Lung microvascular endothelial cell (primary cell): ENCODE measurements at places on chromosomes 6 and 20.

GRCh38 chr6:28160233-28160632 lies 18.6 kb downstream of the ZKSCAN8 start:
- DNase-seq = no peak

- no peak for DNase-seq
These were observed 26.4 kb downstream of the KCTD20 start for GRCh38 chr6:36469148-36469661.

DNA sequence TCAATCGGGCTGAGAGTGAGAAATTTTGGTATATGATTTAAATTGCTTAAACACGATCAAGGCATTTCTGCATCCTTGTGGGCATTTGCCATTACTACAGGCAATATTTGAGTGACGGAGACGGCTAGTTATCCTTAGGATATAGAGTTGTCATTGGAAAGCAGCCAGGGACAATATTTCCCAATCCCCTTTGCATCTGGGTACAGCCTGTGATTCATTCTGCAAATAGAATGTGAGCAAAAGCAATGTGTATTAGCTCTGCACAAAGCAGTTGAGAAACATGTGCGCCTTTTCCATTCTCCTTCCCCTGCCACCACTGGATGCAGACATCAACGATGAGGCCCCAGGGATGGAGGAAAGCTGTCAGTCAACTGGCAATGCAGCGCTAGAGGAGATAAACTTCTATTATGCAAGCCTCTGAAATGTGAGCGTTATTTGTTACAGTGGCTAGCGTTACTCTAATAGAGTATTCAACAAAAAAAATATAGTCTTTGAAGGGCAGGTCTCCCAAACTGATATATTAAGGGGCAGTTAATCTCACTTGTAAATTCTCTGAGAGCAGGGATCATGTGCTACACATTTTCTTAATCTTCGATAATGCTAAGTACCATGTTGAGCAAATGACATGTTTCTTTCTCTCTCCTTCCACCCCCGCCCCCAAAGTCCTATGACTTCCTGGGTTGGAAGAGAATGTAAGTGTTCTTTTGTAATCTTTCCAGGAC lies 37.1 kb upstream of the NCOA3 start:
- DNase-seq = peak; percentile 92

DNA sequence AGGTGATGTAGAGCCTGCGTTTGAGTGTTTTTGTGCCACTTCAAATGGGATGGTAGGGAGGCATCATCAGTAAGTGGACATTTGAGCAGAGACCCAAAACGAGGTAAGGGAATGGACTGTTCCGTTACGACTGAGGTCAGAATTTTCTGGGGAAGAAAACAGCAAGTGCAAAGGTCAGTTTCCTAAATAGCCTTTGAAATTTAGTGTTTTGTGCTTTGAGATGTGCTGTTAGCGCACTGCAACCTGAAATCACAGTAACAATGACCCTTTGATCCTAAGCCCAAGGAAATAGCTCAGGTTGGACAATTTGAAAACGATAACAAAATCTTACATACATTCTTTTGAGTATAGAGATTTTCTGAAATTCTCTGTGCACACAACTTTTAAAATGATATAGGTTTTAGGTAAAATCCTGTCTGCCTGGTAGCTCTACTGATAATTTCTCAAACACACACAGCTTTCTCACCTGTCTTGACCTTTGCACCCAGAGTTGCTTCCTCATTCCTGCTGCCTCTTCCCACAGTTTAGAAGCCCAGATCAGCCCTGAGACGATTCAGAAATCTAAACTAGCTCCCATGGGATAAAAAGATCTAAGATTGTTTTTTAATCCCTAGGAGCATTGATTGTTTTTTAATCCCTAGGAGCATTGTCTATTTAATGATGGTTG lies 22.1 kb downstream of the DCBLD1 start:
- no peak for DNase-seq

DNA sequence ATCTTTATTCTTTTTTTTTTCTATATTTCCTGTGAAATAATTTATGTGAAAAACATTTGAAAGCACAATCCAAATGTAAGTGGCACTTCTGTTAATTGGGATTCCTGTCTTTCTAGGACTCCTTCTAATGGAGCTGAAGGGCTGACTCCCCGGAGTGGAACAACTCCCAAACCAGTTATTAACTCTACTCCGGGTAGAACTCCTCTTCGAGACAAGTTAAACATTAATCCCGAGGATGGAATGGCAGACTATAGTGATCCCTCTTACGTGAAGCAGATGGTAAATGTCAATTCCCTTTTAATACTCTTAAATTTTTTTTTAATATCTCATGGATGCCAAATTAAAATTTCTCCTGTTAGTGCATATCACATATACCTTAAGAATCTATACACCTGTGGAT lies 35.0 kb downstream of the CDC5L start:
- no peak for DNase-seq
